PC-3 (cell line): ENCODE measurements at places on chromosomes 12 and 14.

DNA sequence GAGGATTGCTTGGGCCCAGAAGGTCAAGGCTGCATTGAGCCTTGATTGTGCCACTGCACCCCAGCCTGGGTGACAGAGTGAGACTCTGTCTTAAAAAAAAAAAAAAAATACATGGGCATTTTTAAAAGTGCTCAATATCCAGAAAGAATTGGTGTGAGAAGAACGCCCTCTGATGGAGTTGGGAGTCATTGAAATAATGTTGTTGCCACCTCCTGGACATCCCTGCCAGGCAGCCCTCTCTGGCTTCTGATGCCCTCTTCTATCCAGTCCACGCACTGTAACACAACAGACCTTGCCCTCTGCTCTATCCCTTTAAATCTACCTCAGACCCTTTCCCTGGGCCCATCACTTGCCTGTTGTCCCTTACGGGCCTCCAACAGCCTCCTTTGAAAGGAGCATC lies 4.9 kb downstream of the PTGDR start:
- DNase-seq = peak; percentile 80

DNA sequence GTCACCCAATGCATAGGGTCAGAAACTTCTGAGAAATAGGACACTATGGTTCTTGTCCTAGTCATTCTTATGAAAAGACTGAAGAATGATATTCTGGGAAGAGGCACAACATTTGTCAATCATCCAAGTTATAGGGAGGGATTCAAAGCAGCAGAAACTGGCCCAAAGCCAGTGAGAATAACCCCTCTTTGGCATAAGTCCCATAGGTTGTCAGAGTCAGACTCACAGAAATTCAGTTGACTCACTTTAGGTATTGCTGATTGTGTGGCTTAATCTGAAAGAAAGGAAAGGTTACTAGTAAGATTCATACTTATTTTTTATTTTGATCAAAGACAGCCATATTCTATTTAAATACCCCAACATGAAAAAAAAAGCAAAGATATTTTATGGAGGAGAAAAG lies 151.0 kb downstream of the SRGAP1 start:
- peak; percentile 52 for DNase-seq

GRCh38 chr14:22996768-22997654 lies 12.9 kb downstream of the C14orf93 start:
- DNase-seq = no peak

DNA sequence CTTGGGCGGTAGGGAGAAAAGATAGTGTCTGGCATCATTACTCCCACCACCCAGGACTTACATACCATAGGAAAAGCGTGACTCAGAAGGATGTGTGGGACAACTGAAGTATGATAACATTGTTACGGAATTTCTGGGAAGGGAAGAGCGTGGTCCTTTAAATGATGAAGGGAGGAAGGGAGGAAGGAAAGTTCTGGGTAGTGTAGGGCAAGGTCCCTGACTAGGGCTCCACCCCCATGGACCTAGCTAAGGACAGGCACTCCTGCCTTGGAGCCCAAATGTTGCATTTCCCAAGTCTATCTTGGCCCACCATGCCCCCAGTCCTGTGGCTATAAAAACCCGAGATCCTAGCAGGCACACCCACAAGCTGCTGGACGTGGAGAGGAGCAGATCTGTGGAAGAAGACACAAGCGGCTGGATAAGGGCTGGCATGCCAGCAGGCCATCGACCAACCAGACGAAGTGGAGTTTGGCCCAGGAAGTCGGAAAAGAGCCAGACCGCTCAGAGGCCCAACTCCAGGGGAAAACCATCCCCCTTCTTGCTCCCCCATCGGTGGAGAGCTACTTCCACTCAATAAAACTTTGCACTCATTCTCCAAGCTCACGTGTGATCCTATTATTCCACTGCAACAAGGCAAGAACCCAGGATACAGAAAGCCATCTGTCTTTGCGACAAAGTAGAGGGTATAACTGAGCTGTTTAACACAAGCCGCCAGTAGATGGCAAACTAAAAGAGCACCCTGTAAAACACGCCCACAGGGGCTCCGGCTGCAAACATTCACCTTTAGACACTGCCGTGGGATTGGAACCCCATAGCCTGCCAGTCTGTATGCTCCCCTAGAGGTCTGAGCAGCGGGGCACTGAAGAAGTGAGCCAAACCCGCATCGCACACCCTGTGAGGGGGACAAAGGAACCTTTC lies 23.0 kb upstream of the RAB21 start:
- peak; percentile 41 for DNase-seq

DNA sequence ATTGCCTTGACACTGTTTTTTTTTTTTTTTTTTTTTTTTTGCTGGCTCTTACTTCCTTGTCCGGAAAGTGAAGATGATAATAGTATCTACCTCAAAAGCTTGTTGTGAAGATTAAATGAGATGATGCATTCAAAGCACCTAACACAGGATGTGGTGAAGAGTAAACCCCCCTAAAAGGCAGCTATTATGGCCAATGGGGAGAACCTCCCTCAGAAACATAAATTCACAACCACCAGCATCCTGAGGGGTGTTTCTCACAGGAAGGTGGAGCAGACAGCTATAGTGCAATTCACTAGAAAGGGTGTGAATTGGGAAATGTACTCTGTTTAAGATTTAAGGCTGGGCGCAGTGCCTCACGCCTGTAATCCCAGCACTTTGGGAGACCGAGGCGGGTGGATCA lies 85.4 kb upstream of the CRY1 start:
- DNase-seq = no peak

DNA sequence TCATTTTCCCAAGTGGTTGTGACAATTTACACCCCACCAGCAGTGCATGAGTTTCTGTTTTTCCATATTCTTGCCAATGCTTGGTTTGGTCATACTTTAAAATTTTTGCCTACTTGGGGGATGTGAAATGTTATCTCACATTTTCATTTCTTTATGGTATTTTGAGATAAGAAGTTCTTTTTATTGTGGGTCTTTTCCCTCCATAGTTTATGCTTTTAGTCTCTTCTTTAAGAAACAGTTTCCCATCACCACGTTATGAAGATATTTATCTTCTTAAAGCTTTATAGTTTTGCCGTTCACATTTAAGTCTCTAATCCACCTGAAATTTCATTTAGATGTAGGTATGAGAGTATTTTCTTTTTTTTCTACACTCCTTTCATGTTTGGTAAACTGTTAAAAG lies 95.7 kb downstream of the PPM1A start:
- no peak for DNase-seq

GRCh38 chr12:58419196-58419760 lies 477.9 kb downstream of the ATP23 start:
- no peak for DNase-seq

GRCh38 chr14:93240678-93241000 lies 33.6 kb downstream of the UBR7 start:
- DNase-seq = no peak

- no peak for DNase-seq
Observed at GRCh38 chr14:95500201-95500681, 16.2 kb downstream of the SYNE3 start.

- no peak for DNase-seq
Observed at GRCh38 chr12:109981311-109981710, 14.9 kb downstream of the GIT2 start.

DNA sequence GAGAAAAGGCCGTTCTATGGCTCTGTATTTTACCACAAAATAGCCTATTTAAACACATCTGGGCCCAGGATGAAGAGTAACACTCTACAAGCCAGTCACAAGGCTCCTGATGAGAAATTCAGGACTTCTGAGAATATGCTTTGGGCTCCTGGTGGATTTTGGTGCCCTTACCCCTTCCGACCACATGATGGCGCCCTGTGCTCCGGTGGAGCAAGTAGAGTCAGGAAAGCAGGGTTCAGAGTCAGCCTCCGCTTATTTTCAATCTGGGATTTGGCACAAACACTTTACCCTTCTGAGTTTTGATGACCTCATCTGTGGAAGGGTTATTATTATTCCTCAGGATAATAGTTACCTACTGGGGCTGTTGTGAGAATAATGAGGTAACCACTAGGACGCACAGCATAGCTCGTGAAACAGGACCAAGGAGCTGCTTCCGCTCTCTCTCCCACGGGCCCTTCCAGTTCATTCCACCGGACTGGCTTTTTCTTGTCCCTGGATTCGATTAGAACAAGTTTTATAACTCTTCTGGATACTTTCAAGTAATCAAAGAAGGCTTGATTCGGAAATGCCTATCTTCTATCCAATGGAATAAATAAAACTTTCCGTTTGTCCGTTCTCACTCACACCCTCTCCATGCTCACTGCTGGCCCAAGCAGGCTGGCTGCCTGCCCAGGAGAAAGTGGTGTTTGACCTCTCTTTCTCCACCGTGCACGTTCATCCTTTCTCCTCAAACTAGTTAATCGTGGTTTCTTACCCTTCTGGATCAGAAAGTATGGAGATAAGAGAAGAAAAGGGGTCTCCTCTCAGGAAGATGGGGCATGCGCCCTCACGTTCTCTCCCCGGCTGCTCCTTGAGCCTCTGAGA lies 104.6 kb downstream of the GALC start:
- peak; percentile 31 for DNase-seq

- no peak for DNase-seq
Observed at GRCh38 chr12:128606051-128606450, 217.7 kb downstream of the SLC15A4 start.

DNA sequence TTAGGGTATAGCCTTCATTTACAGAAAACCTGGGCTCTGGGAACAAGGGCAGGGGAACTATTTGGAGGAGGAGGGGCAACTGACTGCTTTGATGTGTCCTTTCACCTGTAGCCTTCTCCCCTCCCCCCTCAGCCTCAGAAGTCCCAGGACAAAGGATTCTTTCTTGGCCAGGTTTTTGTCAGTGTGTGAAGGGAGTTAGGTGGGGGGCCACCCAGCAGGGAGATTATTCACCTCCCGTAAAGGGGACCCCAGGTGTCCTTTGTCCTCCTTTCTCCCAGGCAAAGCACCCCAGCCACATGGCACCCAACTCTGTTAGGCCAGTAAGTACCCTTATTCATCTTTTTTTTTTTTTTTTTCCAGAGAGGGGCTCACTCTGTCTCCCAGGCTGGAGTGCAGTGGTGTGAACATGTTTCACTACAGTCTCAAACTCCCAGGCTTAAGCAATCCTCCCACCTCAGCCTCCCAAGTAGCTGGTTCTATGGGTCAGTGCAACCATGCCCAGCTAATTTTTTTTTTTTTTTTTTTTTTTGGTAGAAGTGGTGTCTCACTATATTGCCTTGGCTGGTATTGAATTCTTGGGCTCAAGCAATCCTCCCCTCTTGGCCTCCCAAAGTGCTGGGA lies 723 bp upstream of the NFE2 start:
- DNase-seq = peak; percentile 2

DNA sequence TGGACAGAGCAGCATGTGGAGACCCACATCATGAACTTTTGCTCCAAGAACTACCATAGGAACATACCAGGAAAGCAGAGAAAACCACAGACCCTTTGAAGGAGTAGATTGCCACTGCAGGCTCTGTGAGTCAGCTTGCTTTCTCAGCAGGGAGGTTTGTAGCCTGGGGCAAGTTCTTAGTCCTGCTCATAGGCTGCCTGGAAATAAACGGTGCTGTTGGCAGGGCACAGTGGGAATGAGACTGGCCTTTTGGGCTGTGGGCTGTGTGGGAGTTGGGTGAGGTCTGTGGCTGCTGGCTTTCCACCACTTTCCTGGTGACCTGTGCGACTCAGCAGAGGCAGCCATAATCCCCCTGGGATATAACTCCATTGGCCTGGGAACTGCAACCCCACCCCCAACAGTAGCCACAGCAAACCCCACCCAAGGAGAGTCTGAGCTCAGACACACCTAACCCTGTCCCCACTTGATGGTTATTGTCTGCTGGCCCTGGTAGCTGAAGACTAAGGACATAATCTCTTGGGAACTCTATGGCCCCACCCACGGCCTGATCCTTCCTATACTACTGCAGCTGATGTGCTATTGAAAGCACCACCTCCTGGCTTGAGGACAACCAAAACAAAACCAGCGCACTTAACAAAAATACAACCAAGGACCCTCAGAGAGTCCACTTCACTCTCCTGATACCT lies 192.1 kb upstream of the GARIN6 start:
- DNase-seq = peak; percentile 88

DNA sequence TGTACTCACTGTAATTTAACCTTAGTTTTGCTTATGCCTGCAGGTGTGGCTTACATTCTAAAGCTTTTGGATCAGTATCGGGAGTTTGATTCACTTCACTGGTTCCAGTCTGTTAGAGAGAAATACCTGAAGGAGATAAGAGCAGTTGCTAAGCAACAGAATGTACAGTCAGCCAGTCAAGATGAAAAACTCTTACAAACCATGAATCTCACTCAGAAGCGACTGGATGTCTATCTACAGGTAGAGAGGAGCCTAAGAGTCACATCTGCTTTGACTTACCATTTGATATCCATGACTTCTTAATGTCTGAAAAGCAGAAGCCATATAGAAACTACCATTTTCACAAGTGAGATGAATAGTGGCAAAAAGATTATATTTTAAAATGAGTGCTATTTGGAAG lies 56.5 kb downstream of the WASHC4 start:
- DNase-seq = no peak

DNA sequence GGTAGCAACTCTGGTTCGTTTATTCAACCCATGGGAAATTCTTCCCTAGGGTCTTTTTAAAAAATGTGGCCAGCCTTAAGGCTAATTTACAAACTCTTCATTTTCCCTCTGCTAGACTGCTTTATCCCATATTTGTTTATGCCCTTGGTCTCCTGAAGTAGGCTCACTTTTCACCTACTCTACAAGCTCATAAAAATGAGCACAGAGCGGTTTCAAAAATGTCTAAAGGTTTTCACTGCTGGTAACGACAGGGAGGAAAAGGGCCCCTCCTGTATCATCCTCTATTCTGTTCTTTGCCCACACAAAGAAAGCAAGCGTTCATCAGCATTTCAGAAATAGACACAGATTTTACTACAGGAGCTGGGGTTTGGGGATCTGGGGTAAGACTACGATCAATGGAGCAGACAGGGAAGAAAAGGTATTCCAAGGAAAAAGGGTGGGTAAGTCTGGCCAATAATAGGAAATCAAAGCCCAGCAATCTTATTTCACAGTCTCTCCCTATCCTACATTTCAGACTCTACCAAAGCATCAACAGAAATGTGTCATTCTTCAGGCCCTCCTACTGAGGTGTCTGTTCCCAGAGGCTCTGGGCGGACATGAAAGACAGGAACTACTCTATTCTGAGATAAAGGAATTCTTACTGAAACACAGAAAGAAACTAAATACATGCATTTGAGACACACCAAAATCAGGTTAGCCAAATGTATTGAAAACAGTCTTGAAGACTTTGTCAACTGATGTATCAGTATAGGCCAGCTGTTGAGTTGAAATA lies 86.4 kb downstream of the SPPL3 start:
- DNase-seq = no peak

DNA sequence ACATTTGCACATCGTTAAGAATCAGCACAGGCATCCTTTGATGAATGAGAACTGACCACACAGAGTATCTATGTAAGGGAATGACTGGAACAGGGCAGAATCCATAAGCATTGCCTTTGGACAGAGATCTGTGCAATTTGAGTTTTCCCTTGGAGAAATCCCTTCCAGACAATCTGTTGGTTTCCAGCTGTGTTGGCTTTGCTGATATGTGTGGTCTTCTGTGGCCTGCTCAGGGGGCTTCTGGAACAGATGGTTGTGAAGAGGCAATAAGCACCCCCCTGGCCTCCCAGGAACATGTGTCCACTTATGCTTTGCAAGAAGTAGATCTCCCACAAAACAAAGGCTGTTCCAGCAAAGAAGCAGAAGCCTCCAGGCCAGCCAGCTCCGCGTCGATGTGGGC lies 111.4 kb upstream of the TMEM132C start:
- no peak for DNase-seq
